ENCODE measurements at places on chromosomes 4 and X.

DNA sequence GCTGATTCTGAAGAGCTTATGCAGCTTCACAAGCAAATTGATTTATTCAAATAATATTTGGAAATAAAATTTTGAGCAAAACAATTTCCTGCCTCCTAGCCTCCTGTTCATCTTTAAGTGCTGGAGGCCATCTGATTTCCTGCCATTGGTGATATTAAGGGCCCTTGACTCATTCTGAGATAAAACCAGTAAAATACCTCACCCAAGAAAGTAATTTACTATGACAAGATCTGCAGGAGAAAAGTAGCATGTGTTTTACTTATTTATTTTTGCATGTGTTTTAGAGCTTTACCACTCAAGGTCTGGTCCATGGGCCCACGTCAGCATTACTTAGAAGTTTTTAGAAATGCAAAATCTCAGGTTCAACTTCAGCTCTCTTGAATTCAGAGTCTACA, 67.7 kb downstream of the DCLK2 start:
- no peak for DNase-seq

DNA sequence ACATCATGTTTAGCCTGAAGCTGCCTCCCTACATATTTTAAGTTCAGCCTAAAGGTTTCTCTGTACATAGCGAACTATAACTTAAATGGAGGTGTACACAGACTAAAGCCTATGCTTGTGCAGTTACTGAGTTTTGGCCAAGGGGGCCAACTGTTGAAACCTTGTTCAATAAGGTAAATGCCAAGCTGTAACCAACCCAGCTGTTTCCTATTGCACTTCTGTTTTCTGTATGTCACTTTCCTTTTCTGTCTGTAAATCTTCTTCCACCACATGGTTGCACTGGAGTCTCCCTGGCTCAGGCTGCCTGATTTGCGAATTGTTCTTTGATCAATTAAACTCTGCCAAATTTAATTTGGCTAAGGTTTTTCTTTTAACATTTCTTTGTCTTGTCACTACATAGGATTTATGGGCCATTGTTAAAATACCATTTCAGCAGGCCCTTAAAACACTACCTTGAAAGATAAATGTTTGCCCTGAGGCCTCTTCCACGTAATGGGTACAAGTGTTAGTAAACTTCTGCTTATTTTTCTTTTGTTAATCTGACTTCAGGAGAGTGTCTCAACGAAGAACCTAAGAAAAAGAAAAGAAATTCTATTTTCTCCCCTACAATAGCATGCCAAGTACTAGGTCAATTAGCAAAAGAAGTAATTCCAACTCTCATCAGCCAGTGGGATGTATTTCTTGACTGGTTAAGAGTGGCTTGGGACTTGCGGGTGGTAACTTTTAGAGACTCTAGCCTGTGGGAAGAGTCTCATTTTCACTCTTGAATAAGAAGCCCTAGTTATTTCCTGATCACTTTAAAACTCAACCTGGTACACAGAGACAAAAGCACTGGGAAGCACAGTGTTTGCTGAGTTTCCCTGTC, 45.7 kb upstream of the PRSS12 start:
- DNase-seq, result no peak

DNA sequence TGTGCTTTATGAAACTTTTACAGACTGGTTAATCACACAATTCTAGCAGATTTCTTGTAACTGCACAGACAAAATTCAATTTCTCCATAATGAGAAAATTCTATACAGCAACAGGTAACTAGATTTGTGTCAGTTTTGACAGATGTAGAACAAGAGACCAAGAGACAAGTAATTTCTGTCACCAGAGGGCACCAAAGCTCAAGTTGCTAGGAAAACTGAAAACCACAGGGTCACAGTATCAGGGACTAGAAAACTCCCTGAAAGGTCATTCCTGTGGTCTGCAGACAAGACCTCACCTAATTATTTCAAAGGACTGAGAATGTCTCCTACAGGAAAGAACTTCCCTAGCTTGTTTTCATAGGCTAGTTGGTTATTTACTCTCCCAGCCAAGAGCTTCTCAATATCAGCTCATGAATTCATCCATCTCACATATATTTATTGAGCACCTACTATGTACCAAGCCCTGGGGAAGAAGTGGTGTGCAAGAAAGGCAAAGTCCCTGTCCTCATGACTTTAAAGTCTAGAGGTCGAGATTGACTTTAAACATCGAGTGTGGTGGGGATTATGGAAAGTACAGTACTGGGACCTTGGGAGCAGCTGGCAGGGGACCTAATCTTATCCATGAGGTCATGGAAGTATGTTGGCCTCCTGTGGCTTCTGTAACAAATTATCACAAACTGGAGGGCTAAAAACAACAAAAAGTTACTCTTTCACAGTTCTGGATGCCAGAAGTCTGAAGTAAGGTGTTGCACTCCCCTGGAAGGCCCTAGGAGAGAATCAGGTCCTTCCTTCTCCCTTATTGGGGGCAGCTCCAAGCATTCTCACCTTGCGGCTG, 47.8 kb upstream of the SETD7 start:
- DNase-seq, result no peak

DNA sequence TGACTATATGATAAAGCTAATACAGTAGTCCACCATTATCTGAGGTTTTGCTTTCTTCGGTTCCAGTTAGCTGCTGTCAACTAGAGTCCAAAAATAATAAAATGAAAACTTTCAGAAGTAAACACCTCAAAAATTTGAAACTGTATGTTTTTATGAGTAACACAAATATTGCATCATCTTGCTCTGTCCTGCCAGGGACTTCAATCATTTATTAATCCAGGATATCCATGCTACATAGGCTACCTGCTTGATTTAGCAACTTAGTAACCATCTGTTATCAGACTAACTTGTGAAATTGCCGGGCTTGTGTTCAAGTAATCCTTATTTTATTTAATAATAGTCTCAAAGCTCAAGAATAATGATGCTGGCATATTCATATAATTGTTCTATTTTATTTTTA, 1537.8 kb upstream of the PABPC4L start:
- DNase-seq, result no peak

DNA sequence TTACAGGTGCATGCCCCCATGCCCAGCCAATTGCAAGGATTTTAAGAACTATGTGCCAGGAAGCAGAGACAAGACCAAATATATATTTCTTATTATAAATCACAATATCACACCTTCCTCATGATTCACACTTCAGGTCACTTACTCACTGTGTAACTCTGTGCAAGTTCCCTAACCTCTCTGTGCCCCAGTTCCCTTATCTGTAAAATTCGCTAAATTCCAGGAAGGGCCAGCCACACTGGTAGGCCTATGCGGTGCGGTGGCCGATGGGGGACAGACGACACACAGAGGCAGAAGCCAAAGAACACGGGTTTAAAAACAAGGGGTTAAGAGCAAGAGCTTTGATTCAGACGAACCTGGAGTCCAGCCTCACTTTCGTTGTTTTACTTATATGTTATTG, 2.8 kb downstream of the TRIM2 start:
- DNase-seq, result no peak

Measured in stimulated activated CD4-positive, alpha-beta T cell treated with anti-CD3 and anti-CD28 coated beads, Interleukin-15, amount 100 ng/mL, for 1 hour (primary cell).